ENCODE measurements at places on chromosomes 1 and 21.

GRCh38 chr1:173934440-173934839 is 17.3 kb upstream of the SERPINC1 start:
- DNase-seq = no peak

GRCh38 chr1:236348071-236348470 is 46.0 kb upstream of the EDARADD start:
- no peak for DNase-seq

- DNase-seq = no peak
Measured at GRCh38 chr1:17598251-17598650, 58.8 kb downstream of the ARHGEF10L start.

DNA sequence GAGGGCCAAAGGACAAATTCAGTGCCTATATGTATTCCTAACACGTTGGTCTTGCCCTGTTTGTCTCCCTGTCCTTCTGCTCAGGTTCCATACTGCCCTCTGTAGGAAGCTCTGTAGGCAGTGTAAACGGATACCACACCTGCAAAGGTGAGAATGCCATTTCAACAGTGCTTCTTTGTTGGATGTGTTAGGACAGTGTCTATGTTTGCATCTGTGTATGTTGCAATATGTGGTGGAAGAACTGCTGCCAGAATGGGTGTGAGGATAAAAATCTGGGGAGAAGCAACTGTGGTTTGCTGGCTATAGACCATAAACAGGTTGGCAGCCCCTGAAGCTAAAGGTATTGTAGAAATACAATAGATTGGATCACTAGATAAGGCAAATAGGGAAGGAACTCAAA is 113.1 kb upstream of the BMP8A start:
- no peak for DNase-seq

- DNase-seq = no peak
Measured at GRCh38 chr1:41215623-41216022, 26.5 kb downstream of the SCMH1 start.

- DNase-seq = no peak
Measured at GRCh38 chr1:201883266-201883665, 5.4 kb upstream of the SHISA4 start.

- DNase-seq = no peak
Measured at GRCh38 chr1:186463511-186463910, 2.6 kb upstream of the PDC start.

DNA sequence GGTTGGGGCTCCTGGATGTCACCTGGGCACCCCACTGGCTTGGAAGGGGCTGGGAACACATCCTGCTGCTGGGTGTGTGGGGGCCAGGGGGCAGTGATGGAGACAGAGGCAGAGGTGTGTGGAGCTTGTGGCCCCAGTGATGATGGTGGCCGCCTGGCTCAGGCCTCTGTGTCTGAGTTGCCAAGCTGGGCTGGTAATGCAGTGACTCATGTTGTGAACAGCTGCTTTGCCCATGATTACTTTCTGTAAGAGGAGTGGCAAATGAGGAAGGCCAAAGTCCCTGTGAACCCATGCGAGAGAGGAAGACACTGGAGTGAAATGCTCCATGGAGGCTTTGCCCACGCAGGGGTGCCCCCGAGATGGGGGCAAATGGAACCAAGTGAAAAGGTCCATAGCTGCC is 86.8 kb downstream of the KCNJ6 start:
- no peak for DNase-seq

DNA sequence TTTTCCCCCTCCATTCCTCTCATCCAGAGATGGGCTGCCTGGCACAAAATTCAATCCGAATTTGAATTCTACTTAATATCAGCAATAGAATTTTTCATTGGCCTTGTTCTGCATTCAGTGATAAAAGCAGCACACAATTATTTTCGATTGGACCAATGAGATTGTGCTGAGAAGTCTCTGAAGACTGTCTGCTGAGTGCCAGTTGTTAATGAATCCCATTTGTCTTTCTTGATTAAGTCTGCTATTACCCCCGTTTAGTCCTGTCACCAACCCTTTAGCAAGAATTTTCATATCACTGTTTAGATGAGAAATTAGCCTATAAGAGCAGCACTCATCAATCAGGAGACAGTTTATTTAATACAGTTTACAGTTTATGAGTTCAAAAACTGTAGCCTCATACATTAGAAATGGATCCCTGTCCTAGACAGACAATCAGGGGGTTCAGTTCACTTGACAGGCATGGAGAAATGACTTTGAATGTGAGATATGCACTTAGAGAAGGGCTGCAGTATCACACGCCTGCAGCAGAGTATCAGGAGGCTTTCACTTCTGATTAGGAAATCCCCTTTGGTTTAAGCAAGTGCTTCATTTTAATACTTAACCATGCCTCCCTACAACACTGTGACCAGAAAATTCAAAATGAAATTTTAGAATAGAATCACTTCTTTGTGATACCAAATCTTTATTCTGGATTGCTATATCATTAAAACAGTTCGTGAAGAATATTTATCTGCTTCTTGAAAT is 304.7 kb upstream of the PTBP2 start:
- DNase-seq = no peak
